NCI-H1930 (cell line): ENCODE measurements at places on chromosomes 3 and 15.

GRCh38 chr15:93201940-93202339 is 112.9 kb upstream of the RGMA start:
- DNase-seq, result no peak

- DNase-seq, result no peak
Observed at GRCh38 chr3:64267721-64268604, 42.7 kb upstream of the PRICKLE2 start.

DNA sequence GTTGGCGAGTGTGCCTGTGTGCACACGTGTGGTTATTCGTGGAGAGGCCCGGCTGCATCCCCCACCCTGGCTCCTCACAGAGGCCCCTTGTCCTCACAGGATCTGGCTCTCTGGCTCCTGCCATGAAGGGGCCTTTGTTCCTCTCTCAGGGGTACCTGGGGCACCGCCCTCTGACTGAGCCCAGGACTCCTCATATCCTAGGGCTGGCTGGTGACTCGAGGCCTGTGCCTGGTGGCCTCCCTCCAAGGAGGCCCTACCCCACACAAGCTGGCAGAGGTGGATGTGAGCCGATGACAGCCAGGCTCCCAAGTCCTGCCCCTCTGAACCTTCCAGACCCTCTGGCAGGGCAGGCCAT is 10.0 kb downstream of the PRKCD start:
- no peak for DNase-seq

DNA sequence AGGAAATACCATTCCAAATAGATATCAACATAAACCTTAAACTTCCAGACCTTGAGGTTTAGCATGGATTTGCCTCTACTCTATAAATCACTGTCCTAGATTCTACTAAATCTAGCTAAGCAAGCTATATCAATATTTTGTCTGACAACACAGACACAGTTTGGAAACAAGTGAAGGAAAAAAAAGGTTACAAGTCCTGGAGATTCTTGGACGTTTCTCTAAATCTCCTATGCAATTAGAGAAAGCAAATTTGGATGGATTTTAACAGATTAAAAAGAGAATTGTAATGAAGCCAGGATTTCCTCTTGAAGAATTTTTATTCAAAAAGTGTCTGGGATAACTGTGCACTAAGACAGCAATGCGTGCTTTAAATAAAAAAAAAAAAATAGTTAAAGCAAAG is 441.1 kb upstream of the DPH6 start:
- no peak for DNase-seq

GRCh38 chr15:67824197-67824968 is 926 bp upstream of the SKOR1 start:
- no peak for DNase-seq

- no peak for DNase-seq
Observed at GRCh38 chr15:74858369-74858740, 14.8 kb downstream of the SCAMP2 start.

- DNase-seq, result no peak
Observed at GRCh38 chr3:194577986-194578905, 55.0 kb downstream of the TMEM44 start.

DNA sequence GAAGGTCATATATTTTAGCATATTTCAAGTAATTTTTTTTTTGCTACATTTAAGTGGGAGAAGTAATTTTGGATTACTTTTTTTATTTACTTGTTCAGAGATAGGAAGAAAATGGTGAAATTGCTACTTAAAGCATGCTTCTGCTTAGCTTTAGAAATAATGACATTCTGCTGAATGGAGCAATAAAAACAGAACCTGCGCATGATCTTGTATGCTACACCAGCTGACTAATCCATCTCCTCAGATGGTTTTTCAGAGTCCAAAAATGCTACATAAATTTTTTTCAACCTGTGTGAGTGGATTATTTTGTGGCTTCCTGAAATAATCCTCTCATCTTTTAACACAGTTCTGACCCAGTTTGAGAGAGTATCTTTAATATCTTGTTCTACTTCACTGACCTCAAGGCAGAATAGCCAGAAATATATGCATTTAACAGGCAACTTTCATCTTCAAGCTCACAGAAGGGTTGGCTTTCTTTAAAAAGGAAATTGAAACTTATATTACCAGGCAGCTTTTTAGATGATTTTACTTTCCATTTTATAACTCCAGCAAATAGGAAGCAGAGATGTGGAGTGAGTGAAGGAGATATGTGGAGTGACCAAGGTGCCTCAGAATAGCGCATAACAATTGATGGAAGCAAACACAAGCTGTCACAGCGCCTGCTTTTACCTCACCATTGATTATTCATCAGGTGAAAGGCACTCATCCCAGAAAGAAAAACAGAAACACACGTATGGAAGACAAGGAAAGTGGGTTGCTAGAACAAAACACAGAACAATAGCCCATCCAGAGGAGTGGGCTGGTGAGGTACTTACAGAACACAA is 136.6 kb downstream of the TGFBR2 start:
- DNase-seq, result no peak

DNA sequence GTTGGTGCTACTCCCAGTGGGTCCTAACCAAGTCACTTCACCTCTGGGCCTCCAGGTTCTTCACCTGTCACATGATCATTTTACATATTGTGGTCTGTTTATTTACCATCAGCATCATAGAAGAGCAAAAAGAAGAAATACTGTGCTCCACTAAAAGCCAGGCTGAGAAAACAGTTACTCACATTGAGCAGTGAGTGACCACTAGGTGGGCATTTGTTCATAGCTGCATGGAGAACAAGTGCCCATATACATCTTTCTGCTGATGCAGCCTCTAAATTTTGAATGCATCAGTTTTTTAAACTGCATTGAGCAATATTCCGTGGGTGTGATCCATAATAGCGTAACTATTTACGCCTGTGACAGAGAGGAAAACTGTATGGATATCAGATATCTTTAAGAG is 76.2 kb downstream of the DCUN1D1 start:
- no peak for DNase-seq

GRCh38 chr3:132236701-132237651 is 80.2 kb upstream of the ACP3 start:
- no peak for DNase-seq

GRCh38 chr3:136645915-136646314 is 106.3 kb downstream of the STAG1 start:
- no peak for DNase-seq

GRCh38 chr3:30355622-30356021 is 250.8 kb upstream of the TGFBR2 start:
- no peak for DNase-seq

- no peak for DNase-seq
Observed at GRCh38 chr3:183122257-183122932, 23.1 kb upstream of the MCCC1 start.

GRCh38 chr3:15380980-15381890 is 46.1 kb downstream of the METTL6 start:
- no peak for DNase-seq

DNA sequence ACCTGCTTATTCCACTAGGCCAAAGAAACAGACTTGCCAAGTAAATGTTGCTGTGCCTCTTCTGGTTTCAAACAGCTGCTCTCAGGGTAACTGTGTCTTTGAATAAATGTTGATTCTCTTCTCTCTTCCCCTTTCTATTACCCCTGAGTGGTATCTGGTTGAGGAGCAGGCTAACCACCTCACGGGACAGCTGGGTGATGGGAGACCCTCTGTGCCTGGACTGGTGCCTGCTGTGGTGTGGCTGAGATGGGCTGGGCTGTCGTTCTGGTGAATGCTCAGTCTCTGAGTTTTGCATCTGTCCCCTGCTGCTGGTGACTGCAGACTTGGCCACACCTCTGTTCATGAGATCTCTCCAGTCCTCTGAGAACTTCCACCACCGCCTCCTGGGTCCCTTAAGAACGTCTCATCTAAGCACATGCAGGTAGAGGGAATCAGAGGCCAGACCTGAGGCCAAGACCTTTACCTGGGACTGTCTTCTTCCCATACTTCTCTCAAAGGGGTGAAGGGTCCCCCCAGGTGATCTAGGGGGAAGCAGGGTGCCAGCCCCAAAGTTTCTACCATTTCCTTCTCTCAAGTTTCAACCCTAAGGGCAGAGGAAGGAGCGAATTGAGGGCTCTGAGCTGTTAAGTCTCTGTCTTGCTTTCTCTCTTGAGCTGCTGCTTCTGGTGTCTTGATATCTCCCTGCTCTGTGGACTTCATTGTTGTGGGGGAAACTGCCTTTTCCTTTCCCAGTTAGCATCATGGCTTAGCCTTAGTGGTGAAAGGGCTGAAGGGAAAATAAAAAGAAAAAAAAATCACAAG is 252.9 kb downstream of the EBLN2 start:
- no peak for DNase-seq

GRCh38 chr15:96046620-96047240 is 283.8 kb upstream of the NR2F2 start:
- DNase-seq, result no peak

DNA sequence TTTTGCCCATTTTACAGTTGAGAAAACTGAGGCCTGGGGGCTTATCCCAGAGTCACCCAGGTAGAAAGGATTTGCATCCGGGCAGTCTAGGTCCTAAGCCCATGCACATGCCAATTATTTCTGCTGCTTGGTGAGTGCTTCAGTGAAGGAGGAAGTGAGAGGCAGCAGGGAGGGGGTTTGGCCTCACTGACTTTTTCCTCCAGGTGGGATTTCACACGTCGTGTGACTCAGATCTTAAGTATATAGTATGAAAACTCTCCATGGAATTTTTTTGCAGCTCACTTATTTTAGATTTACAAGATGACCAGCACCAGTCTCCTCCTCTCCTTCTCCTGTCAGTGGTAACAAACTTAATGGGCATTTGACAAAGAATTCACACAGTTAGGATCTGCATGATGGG is 4.6 kb downstream of the ITGA11 start:
- no peak for DNase-seq

DNA sequence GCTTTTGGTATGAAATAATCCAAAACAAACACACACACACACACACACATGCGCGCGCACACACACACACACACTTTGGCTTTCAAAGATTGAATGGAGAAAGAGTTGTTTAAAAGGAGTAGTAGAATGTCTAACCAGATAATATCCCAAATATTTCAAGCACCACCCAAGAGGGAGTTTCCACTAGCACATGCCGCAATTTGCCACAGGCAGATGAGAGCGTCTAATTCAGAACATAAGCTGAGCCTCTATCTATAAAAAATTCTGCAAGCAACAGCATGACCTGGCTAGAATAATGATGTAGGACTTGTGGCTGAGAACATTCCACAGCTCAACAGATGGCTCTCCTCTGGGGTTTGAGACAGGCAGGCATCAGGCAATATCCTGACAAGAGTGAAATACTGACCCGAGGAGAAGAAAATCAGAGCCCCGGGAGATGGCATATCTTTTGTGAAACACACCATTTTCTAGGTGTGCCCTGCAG is 302.5 kb upstream of the GADL1 start:
- DNase-seq, result no peak
